ENCODE measurements at places on chromosomes 3 and 15.

DNA sequence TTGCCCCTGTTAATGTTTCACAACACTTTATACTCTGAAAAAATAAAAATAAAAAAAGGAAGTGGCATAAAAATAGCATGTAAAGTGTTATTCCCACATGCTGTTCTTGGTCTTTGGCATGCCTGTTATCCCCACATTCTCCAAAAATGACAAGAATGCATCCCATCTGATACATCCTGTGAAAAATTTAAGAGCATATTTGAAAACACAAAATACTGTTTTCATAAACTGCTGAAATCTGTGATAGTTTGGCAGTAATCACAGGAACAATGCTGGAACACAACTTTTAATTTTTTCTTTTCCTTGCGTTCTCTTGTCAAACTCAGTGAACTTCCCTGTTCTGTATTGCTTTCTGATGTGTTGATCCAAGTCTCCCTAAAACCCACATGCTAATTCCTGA is 288.8 kb downstream of the ROBO2 start:
- no peak for DNase-seq

DNA sequence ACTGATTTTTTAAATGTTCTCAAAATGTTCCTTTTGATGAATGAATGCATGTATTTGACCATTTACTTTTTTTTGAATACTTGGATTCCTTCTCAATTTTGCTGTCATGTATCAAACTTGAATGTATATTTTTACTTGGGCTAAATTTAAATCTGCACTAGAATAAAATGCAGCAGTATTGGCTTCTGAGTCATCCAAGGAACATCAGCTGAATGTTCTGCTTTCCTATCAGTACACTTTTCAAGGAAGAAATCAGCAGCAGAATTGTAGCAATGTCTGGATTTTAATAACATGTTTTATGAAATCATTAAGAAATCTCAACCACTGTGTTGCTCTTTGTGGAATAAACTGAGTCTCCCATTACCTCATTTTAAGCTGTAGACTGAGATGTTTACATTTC is 57.0 kb upstream of the COL6A6 start:
- no peak for DNase-seq

DNA sequence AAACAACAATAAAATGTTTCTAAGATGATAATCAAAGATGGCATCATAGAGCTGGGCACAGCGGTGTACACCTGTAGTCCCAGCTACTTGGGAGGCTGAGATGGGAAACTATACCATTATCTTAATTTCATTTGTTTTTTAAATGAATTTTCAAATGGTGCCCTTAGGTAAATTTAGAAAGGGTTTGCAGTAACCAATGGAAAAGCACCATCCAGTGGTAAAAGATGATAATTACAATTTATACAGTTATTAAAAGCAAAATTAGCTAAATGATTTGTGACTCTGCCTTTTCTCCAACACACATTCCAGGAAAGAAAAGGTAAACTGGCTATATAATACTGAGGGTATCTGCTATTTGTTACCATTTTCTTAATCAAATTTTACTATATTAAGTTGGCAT is 14.4 kb upstream of the ANKRD28 start:
- no peak for DNase-seq

DNA sequence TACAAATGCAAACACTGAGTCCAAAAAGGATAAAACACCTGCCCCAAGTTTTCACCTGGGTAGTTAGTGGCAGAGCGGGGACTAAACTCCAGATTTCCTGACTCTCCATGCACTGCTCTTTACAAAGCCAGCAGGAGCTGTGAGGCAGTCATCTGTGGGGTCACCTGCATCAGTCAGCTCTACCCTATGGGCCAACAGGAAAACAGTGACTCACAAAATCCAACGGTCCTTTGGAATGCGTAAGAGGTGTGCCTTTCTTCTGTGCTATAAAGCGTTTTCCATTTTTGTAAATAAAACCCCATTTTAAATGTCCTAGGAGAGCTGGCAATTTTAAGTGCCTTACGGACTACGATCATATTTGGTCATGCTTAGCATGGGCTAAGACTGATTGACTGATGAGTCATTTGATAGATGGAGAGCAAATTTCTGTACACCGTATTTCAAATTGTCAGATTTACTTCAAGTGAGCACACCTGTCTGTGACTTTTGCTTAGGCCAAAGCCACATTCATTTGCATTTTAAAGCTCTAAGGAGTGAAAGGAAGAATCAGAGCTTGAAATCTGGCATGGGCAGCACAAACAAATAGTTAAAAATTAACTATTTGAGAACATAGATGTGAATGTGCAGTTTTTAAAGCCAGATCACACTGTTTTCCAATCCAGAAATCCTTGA is 4.4 kb upstream of the COL8A1 start:
- no peak for DNase-seq

DNA sequence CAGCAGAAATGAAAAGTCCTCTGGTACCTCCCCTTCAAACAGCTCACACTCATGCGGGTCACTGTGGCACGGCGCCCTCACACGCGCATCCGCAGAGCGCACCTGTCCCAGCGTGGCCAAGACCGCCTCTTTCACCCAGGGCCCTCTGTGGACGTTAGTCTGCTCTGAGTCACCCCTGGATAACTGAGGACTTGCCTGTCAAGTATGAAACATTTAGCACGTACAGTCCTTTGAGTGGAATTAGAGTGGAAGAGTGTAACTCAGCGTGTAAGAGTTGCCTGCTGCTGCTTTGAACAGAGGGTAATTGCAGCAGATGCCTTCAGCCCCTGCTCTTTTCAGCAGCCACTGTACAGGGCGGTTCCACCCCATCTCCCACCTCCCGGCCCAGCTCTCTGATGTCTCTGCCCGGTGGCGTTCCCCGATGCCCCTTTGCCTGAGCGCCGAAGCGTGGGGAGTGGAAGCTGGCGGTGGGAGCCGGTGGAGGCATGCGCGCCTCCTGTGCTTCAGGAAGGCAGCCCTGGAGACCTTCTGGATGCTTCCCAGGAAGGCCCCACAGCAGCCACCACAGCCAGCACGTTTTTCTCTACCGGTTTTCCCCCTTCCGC is 23.0 kb downstream of the CPN2 start:
- DNase-seq: no peak

- DNase-seq: no peak
These were observed 11.4 kb downstream of the TRAK1 start for GRCh38 chr3:42102571-42102970.

GRCh38 chr3:189331002-189331418 is 159.2 kb downstream of the TPRG1 start:
- DNase-seq: no peak

DNA sequence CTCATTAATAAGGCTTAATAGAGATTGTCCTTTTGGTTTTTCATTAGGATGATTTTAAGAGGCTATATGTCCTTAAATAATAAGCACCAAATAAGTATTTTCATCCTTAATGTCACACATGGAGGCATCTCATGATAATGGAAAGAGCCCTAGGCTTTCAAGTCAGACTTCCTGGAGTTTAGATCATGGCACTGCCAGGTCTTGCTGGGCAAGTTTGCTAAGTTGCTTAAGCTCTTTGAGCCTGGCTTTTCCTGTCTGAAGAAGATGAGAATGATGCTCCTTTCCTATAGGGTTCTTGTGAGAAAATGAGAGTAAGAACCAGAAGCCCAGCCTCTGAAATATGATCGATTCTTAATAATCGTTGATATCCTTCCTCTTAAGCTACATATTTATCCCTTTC is 23.4 kb upstream of the P2RY12 start:
- no peak for DNase-seq

GRCh38 chr3:4494895-4495264 is 1.7 kb downstream of the ITPR1 start:
- no peak for DNase-seq

DNA sequence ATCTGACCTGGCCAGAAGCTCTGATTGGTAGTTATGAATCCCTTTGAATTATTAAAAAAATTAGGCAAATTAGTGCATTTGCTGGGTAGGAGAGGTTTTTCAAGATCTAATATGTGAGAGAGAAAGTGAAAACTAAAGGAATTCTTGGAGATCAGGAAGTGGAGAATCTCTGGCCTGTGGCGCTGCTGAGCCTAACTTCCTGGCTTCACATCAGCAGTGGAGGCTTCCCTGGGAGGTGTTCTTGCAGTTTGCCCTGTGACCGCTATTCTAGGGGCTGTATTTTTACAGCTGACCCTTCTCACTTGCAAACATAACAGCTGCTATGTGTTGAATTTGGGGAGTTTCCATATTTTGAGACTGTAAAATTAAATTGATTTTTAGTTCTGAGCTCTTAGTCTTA is 166.4 kb downstream of the ATG7 start:
- no peak for DNase-seq

DNA sequence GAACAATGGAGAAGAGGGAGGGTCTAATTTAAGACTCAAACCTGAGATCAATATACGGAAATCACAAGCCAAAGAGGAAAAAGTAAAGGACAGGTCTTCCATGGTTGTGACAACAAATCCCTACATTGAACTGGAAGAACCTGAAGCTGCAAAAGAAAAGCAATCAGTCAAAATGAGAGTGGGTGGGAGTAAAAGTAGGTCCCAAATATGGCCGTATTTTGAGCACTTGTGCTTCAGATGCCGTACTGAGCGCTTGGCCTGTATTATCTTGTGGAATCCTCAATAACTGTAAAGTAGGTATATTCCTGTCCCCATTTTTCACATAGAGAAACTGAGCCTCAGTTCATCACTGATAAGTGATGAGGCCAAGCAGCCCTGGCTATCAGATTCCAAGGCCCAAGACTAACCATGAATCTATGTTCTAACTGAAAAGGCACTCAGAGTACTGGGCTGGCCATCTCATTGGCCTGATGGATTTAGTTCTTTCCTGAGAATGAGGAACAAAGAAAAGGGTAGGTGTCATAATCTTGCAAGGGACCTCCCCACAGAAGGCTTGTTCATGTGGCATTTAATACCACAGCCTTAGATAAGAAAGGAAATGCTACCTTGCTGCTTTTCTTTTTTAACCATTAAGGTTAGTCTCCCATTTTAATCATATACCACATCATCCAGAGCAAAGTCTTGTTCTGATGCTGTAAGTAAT is 52.5 kb downstream of the LRRN1 start:
- DNase-seq: no peak

DNA sequence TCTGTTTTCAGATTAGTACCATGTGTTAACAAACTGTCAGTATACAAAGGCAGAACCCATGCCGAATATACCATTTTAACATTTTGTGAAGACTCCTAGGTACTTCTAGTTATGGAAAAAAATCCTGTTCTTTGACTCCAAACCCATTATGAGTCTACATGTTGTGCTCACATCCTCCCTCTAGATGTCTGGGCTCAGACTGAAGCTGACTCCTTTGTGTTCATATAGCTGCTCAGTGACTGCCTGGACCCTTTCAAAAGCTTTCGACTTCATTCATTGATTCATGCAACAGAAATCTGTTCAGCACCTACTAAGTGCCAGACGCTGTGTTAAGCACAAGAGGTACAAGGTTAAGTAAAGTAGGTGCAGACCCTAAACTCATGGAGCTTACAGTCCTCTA is 60.5 kb downstream of the MEGF11 start:
- no peak for DNase-seq

GRCh38 chr3:122030381-122031122 is 8.5 kb upstream of the ILDR1 start:
- DNase-seq: no peak

- DNase-seq: no peak
These were observed 29.8 kb upstream of the EPHB3 start for GRCh38 chr3:184531626-184532280.

DNA sequence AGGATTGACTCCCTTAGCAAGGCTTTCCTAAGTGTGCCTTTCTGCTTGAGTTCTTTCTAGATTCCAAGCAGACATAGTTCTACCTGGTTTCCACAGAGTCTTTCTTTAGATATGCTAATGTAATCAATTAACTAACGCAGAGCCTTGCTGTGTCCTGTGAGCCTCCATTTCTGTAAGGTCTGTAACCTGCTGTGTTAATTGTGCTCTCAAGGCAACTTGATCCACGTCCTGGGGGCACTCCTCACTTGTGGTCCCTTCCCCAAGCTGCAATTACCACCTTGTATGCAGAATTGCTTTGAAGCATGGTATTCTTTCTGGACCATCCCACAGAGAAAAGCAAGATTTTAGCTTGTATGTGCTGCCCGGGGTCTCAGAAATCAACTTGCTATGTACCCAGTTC is 29.5 kb upstream of the THSD4 start:
- no peak for DNase-seq

DNA sequence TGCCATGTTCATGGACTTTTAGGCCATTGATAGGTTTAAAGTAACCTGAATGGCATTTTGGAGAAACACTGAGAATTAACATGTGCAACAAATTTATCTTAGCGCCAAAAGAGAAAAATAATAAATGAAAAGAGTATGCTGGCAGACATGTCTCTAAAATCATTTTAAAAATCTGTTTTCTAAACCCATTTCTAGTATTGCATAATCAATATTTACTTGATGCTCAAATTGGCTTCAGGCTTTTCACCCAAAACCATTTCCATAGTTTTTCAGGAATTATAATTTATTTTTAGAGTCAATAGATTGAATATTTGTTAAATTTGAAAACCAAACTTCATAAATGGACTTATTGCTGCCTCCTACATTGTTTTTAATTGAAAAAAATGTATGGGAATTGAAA is 423.0 kb downstream of the PLOD2 start:
- no peak for DNase-seq

DNA sequence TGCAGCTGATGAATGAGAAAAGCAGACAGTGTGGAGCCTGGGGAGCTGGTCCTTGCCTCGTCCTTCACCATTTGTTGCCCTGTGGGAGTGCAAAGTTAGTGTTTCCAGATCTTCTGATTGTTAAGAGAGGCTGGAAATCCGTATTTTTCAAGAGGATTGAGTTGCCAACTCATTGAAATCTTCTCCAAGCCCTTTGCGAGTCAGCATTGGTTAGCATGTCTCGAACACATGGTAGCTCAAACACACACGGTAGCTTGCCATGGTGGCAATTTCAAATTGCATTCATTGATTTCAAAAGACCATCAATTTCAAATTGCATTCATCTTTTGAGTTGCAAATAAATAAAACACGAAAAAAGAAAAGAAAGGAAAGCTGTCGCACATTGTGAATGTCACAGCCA is 70.7 kb downstream of the SLCO3A1 start:
- no peak for DNase-seq

DNA sequence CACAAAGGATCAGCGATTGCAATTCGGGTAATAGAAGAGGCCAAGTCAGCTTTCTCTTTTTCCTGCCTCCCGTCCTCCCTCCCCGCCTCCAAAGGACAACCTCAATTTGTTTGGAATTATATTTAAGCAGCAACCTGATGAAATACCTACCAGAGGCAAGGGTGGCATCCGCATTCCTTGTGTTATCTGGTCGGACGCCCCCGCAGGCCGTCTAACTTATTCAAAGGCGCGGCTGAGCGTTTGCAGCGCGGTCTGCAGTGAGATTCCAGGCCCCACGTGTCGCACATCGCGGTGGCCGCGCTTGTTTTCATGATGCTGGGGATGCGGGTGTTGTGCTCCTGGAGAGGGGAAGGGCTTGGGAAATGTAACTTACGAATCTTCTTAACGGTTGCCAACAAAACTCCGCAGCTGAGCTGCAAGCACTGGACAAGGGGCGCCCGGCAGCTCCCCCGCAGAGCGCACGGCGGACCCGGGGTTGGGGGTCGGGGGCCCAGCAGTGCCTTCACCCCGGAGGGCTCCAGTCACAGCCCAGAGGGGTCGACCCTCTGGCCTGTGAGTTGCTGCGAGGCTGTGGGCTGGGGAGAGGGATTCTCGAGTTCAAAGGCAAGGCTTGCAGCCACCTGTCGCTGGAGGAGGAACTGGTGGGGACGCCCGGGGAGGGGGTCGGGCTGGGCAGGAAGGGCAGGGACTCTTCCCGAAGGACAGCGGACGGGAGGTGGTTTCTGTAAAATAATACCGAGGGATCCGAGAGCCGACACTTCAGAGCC is 20.5 kb upstream of the RGMA start:
- no peak for DNase-seq
